Motor neuron (in vitro differentiated cells): ENCODE measurements at places on chromosomes 7 and 10.
A peak's percentile ranks its signal among the peaks of the same experiment; 100 is the strongest.

- ATAC-seq: no peak
These were observed 464.0 kb upstream of the ZMIZ1 start for GRCh38 chr10:78604721-78605120.

GRCh38 chr7:105979405-105979804 is 16.3 kb downstream of the CDHR3 start:
- ATAC-seq: no peak

- ATAC-seq: no peak
These were observed 134.1 kb downstream of the ADCYAP1R1 start for GRCh38 chr7:31186202-31186601.

- ATAC-seq: no peak
These were observed 69.0 kb upstream of the PRKCQ start for GRCh38 chr10:6648894-6649720.

DNA sequence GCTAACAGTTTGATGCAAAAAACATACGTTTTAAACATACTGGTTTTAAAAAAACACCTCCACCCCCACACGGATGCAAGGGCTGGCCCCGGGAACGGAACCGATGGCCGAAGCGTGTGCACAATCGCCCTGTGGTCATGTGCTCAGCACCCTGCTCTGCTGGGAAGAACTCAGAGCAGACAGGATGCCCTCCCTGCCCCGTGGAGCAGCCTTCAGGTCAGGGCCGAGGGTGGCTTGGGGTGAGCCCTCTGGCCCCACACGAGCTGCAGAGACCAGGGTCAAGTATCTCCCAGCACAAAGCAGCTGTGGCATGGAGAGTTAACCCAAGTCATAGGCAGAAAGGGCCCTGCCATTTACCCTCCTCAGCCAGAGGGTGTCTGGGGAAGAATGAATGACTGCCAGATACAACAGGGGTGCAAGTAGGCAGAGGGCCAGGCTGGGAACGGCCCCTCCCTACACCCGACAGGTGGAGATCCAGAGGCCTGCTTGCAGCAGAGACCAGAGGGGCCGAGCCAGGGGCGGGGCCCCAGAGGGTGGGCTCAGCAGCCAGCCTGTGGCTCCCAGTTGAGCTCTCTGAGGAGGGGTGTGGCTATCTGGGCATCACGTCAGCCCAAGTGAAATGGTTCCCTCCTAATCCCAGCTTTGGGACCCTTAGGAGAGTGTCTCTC is 56.8 kb downstream of the ZRANB1 start:
- peak; percentile 3 for ATAC-seq

DNA sequence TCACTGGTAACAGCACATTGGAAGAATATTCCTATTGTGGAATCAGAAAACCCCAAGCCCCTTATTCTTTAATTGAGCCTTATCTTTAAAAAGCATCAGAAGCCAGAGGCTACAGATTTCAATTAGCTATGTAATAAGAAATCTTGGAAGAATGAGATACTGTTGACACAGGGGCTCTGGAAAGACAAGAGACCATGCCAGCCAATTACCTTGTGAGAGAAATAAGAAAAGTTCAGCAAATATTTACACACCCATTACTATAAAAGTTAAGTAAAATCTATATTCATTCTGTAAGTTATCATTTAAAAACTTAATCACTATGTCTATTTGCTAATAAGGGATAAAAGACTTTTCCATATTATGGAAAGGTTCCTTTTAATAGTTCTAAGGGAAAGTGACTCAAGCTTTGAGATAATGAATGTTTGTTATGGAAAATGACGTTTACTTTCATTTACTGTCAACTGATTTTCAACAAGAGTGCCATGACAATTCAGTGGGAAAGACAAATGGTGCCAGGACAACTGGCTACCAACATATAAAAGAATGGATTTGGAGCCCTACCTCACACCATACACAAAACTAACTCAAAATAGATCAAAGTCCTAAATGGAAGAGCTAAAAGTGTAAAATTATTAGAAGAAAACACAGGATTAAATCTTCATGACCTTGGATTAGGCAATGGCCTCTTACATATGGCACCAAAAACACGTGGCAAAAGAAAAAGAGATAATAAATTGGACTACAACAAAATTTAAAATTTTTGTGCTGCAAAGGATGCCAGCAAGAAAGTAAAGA is 28.3 kb downstream of the ZFAND2A start:
- no peak for ATAC-seq

- ATAC-seq: no peak
These were observed 3.6 kb downstream of the ZNF488 start for GRCh38 chr10:47380341-47381102.

GRCh38 chr7:142873281-142873784 is 12.2 kb downstream of the TRPV6 start:
- no peak for ATAC-seq

DNA sequence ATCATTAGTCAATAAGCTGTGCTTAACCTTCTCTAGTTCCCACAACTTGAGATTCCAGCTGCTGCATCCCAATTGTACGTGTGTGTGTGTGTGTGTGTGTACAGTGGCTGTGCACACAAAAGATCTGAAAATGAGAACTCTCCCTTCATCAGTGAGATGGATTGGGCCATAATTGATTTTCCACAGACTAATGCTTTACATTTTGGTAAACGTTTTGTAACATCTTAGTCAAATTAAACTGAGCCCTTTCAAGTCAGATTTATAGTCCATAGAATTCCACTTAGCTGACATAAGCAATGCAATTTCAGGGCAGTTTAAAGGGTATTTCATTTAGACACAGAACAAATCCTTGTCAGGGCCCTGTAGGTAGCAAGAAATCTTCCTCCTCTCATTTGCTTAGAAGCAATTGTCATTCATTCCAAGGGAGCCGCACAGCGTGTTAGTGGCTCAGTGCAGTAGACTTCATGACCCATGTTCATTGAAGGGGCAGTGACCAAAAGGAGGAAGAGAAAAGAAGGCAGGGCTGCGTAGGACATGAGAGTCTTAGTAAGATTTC is 1123.5 kb upstream of the AUTS2 start:
- no peak for ATAC-seq

DNA sequence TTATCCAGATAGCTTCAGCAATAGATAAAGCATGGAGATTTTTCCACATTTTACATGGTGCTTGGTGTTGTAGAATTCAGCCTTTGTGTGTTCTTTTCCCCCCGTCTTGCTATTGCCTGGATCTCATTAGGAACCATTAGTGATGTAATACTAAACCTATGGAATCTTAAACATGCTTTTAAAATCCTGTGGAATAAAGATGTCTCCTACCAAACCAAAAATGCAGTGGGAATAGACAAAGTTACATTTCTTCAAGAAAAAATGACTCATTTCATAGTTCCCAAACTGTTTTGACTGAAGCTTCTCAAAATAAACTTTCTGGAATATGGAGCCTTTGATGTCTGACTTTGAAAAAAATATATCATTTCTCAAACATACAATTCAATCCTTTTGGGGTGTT is 44.0 kb downstream of the CALD1 start:
- no peak for ATAC-seq

- ATAC-seq: no peak
These were observed 258.6 kb upstream of the TCERG1L start for GRCh38 chr10:131569851-131570715.

DNA sequence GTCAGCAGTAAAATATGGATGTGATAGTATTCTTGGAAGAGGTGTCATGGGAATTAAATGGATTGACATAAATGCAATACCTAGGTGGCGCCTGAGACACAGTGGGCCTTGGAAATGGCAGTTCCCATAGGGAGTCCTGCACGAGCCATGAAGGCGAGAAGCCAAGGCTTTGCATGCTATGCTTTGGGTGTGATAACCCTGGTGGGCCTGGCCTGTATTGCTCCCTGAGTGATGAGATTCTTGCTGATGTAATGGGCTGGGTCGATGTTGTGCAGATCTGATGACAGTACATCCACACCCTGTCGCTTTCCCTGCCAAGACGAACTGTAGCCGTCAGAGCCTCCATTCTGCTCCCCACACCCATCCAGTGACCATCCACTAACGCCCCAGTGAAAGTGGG is 46.4 kb downstream of the CREB5 start:
- peak; percentile 100 for ATAC-seq

GRCh38 chr7:47480576-47481538 is 101.1 kb downstream of the TNS3 start:
- ATAC-seq: no peak

DNA sequence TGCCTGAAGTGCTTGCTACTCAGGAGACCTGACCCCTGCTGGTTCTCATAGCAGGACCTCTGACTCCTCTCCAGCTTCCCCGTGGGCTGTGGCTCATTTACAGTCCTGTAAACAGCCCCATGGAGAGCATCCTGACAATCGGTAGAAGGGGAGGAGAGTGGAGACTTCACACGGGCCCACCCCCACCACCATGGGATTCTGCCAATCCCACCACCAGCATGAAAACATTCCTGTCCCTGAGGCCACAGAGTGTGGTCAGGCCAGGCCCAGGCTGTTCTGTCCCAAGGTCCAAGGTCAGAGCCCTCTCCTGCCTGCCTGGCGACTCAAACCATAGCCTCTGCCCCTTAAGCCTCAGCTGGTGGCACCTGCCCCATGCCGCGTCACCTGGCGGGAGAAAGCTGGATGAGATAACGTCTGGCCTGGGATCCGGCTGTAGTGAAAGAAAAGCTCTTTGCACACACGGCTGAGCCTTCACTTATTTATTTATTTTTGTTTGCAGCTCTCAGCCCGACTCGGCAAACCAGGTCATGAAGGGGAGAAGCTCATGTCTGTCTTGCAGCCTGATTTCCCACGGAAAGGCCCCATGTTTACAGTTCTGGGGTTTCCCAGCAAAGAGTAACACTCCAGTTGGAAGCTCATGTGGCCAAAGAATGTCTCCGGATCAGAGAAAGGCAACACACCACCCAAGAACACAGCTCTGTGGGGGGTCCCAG is 293.6 kb upstream of the ZMIZ1 start:
- no peak for ATAC-seq

DNA sequence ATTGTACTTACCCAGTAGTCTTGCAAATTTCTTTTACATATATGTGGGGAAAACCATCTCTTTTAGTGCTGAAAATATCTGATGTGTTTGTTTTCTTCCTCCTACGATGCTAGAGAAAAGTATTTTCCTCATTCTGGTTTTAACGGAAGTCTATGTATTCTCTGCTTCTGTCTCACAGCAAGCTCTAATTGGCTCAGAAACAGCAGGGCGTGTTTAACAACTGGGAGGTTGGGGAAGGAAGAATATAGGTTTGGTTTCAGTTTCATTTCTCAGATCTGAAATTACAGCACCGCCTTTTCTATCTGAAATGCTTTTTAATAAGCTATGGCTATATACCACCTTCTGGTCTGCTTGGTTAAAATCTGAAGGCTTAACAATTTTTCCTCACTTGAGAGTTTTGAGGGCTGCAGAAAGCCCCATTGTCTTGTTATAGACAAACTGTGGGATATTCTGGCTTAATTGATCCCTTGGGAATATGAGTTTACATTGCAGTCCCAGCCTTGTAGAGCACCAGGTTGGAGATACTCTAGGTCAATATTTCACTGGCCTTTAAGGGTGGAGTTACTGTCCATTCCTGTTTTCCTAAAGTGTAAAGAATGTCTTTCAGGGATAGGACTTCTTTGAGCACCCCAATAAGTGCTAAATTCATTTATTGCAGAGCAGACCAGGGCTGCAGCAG is at the start of gene SAMD9:
SAMD9 (minus strand) TSS at position 128 of the 679 bp plus-strand sequence. CDS start 11,882 bp downstream, outside the sequence.
- ATAC-seq: no peak

GRCh38 chr10:52469970-52470705 is 156.1 kb downstream of the DKK1 start:
- no peak for ATAC-seq

DNA sequence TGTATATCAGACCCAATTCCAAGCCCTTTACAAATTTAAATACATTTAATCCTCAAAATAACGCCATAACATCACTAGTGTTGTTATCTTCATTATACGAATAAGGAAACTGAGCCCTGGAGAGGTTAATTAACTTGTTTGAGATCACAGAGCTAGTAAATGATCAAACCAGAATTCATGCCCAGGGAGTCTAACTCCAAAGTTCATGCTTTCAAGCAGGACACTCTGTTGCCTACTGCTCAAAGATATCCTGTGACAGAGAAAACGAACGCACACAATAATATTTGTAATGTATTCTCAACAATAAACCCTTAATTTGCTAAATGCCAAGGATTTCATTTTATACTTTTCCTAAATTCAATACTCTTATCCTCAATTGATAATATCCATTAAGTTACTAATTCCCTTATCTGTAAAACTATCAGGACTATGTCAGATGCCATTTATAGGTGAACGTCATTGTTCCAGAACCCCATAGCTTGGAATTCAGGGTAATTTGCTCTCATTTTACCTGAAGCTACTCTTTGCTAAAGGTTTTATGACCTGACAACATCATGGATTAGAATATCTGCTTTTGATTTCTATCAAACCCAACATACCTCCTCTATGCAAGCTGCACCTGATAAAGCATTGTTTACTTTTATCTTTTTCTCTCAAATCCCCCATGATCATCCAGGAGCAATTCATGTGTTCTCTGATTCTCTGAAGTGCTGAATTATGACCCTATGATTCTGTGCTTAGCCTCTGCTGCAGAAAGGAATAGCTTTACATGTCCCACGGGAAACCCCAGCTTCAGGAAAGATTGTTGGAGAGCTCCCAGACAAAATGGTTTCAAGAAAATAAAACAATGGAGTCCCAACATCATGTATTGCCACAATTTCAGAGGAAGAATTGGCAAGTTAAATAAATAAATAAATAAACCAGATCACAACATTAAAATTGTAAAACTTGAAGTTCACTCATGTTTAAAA is 150.2 kb upstream of the CDK1 start:
- ATAC-seq: no peak

DNA sequence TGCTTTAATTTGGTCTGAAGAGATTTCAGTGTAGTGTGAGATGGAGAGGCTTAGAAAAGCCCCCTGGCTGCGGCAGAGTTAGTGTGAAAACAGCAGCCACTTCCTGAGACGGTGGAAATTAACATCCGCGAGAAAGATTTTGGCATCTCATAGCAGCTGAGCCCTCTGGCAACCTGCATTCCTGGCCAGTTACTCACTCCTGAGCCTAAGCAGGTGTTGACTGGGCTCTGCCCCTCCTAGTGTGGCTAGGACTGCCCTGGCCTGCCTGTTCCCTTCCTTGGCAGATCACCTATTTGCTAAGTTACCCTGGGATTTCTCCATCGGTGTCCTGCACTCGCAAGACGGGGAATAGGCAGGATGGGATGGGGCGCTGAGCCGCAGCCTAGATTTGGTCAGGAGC is 57.6 kb upstream of the LMTK2 start:
- no peak for ATAC-seq

DNA sequence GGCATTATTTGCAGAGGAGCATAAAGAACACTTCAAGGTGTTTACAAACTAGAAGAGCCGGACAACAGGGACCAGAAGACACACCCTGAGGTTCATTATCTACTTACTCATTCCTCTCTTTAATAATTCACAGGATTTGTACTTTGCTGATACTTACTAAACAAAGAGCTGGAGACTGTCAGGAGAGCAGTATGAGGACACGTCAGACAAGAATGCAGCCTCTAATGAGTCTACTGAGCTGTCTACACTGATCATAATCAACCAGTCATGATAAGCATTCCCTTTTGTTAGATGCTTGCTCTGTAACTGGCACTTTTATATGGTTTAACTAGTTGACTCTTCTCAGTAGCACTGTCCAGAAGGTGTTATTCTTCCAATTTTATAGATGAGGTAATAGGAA is 243.3 kb upstream of the CDC14C start:
- no peak for ATAC-seq

GRCh38 chr7:25391295-25391861 is 163.1 kb upstream of the NPVF start:
- ATAC-seq: no peak

GRCh38 chr7:99123571-99124033 is 20.3 kb downstream of the SMURF1 start:
- no peak for ATAC-seq

- ATAC-seq: no peak
These were observed 25.3 kb upstream of the LEP start for GRCh38 chr7:128215739-128216138.
